Neural progenitor cell (in vitro differentiated cells): ENCODE measurements at places on chromosomes 5 and 9. TPM values are rescaled to one million over a fixed set of nuclear protein-coding genes. Genes with fewer than 3 reads are reported as not detected.
A peak's percentile ranks its signal among the peaks of the same experiment; 100 is the strongest.

The GNA14 gene
- 0.15 TPM in 1 of 2 replicates, not detected in the other for total RNA-seq

DNA sequence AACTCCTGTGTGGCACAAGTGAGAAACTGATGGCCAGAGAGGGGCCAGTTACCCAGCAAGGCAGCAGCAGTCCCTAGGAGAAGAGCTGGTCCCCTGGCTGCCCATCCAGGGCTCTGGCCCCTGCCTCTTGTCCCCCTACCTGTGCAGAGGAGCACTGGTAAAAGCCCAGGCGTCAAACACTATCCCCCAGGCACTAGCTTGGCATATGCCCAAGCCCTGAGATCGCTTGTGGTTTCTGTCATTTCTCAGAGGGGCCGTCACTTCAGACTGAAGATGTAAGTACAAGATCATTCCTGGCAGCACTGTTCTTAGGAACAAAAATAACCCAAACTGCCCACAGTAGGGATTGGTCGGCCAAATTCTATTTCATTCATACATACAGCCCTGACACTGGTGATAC, 53.9 kb downstream of the COL15A1 start:
- no peaks in the 10 kb centered on the region for H3K36me3 ChIP-seq
- DNase-seq = no peak
- H3K4me3 ChIP-seq = no peak overlapping the region
- peaks cover 24% of the 10 kb centered on the region for H3K4me1 ChIP-seq
- H3K27ac ChIP-seq = no peak overlapping the region

- peaks cover 10% of the 10 kb centered on the region for H3K4me1 ChIP-seq
- peaks cover 3% of the 10 kb centered on the region for H3K36me3 ChIP-seq
- DNase-seq = no peak
- no peaks in the 10 kb centered on the region for H3K27me3 ChIP-seq
- no peak overlapping the region for H3K27ac ChIP-seq
Observed at GRCh38 chr5:94702729-94703128, 84.3 kb downstream of the SLF1 start.

- H3K4me1 ChIP-seq = peaks cover 15% of the 10 kb centered on the region
- no peak overlapping the region for H3K27ac ChIP-seq
- DNase-seq = no peak
- H3K4me3 ChIP-seq = no peak overlapping the region
Observed at GRCh38 chr5:134594797-134595457, 37.7 kb downstream of the SAR1B start.

GRCh38 chr9:108545436-108545835, 310.4 kb downstream of the ACTL7B start:
- H3K27me3 ChIP-seq = no peaks in the 10 kb centered on the region
- no peaks in the 10 kb centered on the region for H3K36me3 ChIP-seq
- H3K4me1 ChIP-seq = peaks cover 10% of the 10 kb centered on the region
- no peak overlapping the region for H3K27ac ChIP-seq

DNA sequence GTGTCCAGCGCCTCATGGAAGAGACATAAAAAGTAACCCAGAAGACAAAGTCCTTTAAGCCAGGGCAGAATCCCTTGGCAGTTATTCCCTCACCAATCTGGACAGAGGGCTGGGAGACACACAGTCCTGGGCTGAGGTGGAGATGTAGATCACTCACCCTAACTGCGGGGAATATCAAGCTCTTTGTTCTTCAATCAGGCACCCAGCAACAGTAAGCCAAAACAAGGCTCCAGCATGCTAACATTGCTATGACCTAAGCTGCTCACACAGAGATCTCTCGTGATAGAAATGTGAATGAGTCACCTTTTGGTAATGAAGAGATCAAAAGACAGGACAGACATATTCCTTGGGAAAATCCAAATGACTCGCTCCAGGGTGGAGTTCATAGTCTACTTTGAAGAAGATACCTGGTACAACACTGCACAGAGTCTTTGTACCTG, 101.3 kb downstream of the FBN2 start:
- no peaks in the 10 kb centered on the region for H3K36me3 ChIP-seq
- H3K27me3 ChIP-seq = no peaks in the 10 kb centered on the region
- H3K4me3 ChIP-seq = no peak overlapping the region
- DNase-seq = no peak
- H3K27ac ChIP-seq = no peak overlapping the region
- peaks cover 10% of the 10 kb centered on the region for H3K4me1 ChIP-seq

DNA sequence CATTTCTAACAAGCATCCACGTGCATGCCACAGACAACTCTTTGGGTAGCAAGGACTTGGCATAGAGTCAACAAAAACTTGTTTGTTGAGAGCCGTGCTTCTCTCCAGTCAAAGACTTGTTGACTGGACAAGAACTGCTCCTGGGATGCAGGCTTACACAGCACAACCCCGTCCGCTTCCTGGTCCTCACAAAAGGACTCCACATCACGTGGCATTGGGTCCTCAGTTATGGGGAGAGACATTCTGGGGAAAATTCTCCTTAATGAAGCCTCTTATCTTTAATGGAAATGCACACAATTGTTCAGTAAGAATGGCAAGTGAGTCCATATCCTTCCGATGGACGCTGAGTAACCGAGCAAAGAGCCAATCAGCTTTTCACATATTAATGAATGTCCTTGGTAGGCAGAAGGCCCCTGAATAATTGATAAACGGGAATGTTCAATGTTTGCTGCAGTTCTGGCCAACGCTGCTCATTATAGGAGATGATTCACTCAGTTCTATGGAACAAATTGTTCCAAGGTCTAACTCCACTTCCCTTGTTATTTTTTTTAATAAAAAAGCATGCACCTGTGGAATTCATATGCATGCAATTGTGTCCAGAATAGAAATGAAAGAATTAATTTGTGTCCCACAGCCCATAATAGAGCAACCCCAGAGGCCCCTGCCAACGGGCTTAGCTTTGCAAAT, 97.0 kb upstream of the ZNF366 start:
- H3K4me1 ChIP-seq = peaks cover 12% of the 10 kb centered on the region
- DNase-seq = no peak
- H3K27me3 ChIP-seq = no peaks in the 10 kb centered on the region
- no peak overlapping the region for H3K4me3 ChIP-seq
- no peak overlapping the region for H3K27ac ChIP-seq

The IFNA5 gene
- total RNA-seq = 0.21 TPM in 1 of 2 replicates, not detected in the other

DNA sequence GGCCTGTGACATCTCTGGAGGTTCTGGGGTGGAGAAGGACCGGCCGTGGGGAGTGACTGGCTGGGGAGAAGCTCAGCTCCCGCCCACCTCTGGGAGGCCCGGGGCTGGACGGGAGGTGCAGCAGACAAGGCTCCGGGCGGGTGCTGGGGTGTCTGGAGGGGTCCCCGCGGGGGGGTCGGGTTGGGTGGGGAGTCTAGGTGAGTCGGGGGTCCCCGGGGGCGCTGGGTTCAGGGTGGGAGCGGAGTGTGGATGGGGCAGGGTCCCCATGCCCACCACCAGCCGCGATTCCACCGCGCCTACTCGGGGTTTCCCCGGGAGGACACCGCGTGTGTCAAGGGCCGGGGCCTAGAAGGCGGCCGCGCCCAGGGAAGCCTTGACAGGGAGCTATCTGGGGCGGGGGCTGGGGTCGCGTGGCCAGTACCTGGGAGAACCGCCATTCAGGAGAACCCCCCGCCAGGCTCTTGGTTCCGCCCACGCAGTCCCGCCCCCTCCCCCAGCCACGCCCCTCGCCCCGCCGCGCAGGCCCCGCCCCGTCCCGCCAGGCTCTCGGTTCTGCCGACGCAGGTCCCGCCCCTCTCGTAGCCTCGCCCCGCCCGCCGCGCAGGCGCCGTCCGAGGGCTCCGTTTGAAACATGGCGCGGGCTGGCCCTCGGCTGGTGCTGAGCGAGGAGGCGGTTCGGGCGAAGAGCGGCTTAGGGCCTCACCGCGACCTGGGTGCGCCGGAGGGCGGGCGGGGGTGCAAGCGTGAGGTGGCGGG, at the start of gene CEP72:
CEP72 (plus strand) TSS at position 610 of the 756 bp plus-strand sequence; CDS start at position 632, 22 bp downstream.
- DNase-seq = peak; percentile 95
- H3K4me3 ChIP-seq = peak within 1 kb of the TSS; percentile 89
- no peaks in the 10 kb centered on the region for H3K27me3 ChIP-seq
- no peak within 1 kb of the TSS for H3K27ac ChIP-seq

The GPRIN1 gene
- total RNA-seq = 0.67 and 3.7 TPM in 2 replicates

- DNase-seq = no peak
- peaks cover 1% of the 10 kb centered on the region for H3K4me1 ChIP-seq
- no peaks in the 10 kb centered on the region for H3K27me3 ChIP-seq
- H3K4me3 ChIP-seq = no peak overlapping the region
- H3K27ac ChIP-seq = no peak overlapping the region
Observed at GRCh38 chr5:151781201-151781600, 9.4 kb downstream of the G3BP1 start.

- H3K36me3 ChIP-seq = no peaks in the 10 kb centered on the region
- no peak overlapping the region for H3K4me3 ChIP-seq
- no peak for DNase-seq
- peaks cover 7% of the 10 kb centered on the region for H3K4me1 ChIP-seq
- H3K27me3 ChIP-seq = no peaks in the 10 kb centered on the region
Observed at GRCh38 chr5:78765116-78765515, 116.5 kb upstream of the LHFPL2 start.

The LEAP2 gene
- 3.5 and 3.6 TPM in 2 replicates for total RNA-seq

DNA sequence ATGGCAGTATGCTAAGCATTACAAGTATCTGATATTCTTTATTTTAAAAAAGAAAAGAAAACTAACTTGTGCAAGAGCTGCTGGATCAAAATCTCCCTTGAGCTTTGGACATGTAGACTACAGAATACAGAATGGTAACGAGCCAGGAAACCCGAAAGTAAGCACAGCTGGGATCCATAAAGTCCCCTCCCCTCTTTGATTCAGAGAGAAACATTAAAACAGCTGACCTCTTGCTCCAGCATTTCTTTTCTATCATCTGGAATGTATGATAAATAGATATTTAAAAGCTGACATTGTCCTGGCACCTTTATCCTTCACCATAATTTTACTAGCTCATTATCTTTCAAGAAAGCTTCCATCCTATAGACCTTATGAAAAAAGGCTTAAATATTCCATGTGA, 28.2 kb upstream of the LPAR1 start:
- no peak overlapping the region for H3K4me3 ChIP-seq
- no peak overlapping the region for H3K27ac ChIP-seq
- peaks cover 6% of the 10 kb centered on the region for H3K4me1 ChIP-seq
- no peaks in the 10 kb centered on the region for H3K36me3 ChIP-seq
- DNase-seq = no peak

- H3K4me3 ChIP-seq = no peak overlapping the region
- no peaks in the 10 kb centered on the region for H3K36me3 ChIP-seq
- H3K27ac ChIP-seq = no peak overlapping the region
- no peaks in the 10 kb centered on the region for H3K27me3 ChIP-seq
- no peak for DNase-seq
Observed at GRCh38 chr5:55520117-55520839, 14.5 kb downstream of the PLPP1 start.

DNA sequence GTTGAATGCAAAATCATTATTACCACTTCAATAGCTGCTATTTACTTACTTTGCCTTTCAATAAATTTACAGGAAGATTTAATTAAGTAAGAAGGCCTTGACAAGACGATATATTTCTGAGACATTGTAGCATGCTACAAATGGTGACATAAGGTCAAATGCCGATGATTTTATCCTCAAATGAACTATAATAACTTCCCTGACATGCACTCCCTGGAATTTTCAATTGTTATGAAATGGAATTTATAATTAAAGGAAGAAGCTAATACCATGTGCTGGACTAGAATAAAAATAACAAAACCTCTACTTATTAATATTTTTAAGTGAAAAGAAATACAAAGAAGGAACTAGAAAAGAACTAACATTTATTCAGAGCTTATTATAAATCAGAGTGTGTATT, 30.2 kb upstream of the ITGA1 start:
- DNase-seq = no peak
- H3K27me3 ChIP-seq = no peaks in the 10 kb centered on the region
- H3K4me3 ChIP-seq = no peak overlapping the region

DNA sequence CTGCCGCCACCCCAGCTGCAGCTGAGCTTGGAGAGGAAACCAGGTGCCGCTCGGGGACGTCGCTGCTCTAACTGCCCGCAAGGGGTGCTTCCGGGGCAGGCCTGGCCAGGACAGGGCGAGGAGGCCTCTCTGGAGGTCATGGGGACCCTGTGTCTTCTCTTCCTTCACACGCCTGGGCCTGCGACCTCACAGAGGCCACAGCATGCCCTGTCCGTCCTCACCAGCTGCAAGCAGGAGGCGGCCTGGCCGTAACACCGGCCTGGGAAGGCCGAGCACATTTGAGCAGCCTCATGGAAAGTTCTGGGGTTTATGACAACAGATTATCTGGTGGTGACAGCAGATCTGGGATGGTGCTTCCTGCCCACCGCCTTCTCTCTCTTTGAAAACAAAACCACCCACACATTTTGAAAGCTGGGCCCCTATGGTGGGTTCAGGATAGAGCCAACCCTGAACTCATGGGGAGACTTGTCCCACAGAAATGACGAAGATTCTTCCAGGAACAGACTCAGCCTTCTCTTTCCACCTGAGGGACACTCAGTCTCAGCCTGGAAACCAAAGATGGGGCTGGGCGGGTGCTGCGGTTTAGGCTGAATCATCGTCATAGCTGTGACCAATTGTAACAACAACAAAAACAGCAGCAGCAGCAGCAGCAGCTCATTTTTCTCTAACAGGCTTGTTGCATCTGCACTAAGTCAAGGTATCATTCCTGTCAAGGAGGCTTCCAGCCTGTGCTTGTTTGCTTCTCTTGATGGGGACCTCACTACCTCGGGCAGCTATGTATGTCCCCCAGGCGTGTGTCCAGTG, 99.6 kb upstream of the RAPGEF1 start:
- H3K36me3 ChIP-seq = no peaks in the 10 kb centered on the region
- H3K27me3 ChIP-seq = no peaks in the 10 kb centered on the region
- H3K27ac ChIP-seq = no peak overlapping the region
- no peak for DNase-seq
- peaks cover 10% of the 10 kb centered on the region for H3K4me1 ChIP-seq

DNA sequence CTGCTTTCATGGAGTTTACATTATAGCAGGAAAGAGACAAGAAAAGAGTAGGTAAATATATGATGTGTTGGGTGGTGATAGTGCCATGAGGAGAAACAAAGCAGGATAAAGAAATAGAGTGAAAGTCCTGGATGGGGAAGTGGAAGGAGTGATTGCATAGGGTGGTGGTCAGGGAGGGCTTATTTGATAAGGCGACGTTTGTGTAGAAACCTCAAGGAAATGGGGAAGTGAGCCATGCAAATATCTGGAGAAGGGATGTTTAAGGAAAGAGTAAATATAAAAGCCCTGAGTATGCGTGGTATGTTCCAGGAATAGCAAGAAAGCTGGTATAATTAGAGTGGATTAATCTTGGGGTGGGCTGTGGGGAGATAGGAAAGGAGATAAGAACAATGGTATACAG, 134.7 kb upstream of the SV2C start:
- H3K27me3 ChIP-seq = no peaks in the 10 kb centered on the region
- H3K4me1 ChIP-seq = no peaks in the 10 kb centered on the region
- DNase-seq = no peak
- H3K4me3 ChIP-seq = no peak overlapping the region
- no peak overlapping the region for H3K27ac ChIP-seq

The ZNF608 gene
- total RNA-seq = 168 and 213 TPM in 2 replicates

GRCh38 chr5:5042806-5043205, 97.3 kb upstream of the ADAMTS16 start:
- no peak overlapping the region for H3K27ac ChIP-seq
- no peaks in the 10 kb centered on the region for H3K27me3 ChIP-seq
- no peaks in the 10 kb centered on the region for H3K4me1 ChIP-seq

GRCh38 chr5:111865356-111865755, 108.4 kb upstream of the NREP start:
- DNase-seq = no peak
- no peaks in the 10 kb centered on the region for H3K27me3 ChIP-seq
- H3K4me1 ChIP-seq = no peaks in the 10 kb centered on the region
- H3K36me3 ChIP-seq = no peaks in the 10 kb centered on the region
- no peak overlapping the region for H3K27ac ChIP-seq
- H3K4me3 ChIP-seq = no peak overlapping the region

The MLANA gene
- total RNA-seq = not detected in 2 replicates

GRCh38 chr5:35303152-35303551, 72.9 kb upstream of the PRLR start:
- no peak overlapping the region for H3K27ac ChIP-seq
- H3K4me1 ChIP-seq = no peaks in the 10 kb centered on the region

The PLAC8L1 gene
- total RNA-seq = 0.51 TPM in 1 of 2 replicates, not detected in the other
